ENCODE measurements at places on chromosomes 6 and 20.
A peak's percentile ranks its signal among the peaks of the same experiment; 100 is the strongest.

GRCh38 chr6:112802144-112802543 is 455.0 kb downstream of the RFPL4B start:
- peak; percentile 93 for DNase-seq

DNA sequence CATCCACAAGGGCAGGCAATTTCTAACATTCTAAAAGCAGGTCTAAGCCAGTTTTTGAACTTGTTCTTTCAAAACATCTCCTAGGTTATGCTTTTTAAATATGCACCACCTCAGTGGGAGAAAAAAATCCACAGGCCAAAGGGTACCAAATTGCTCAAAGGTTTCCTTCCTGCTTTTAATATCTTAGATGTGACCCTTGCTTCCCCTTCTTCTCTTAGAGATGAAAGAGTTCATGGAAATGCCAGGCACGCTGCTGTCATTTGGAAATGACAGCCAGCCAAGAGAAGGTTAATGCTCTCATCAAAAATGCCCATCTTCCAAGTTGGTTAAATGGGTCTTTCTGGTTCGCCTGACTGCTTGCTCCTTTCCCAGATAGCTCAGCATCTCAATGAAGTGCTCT is 497.1 kb downstream of the CD83 start:
- no peak for DNase-seq

DNA sequence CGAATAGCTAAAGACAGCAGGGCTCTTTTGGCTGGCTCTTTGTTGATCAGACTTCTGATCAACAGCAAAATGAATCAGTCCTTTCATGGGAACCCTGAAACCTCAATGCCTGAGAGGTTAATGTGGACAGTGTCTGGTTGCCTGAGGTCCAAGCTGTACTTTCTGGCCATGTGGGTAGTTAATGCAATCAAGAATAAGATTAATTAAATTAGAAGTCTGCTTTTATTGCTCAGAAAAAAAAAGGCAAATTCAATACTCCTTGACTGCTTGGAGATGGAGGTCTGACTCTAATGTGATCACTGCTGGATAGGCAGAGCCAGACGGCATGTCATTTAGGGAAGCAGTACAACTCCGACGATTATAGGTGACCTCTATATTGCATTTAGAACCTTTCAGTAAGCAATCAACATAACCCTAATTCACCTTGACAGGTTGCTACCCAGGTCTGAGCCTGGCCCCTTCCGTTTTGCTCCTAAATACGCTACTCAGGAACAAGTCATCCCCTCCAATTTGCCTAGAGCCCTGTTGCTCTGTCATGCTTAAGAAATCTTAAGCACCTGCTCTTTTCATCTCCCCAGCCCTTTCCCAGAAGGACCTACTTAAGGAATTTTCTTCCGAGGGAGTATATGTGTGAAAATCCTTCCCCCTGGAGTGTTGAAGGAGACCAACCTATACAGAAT is 370.0 kb upstream of the SPTLC3 start:
- no peak for DNase-seq

- DNase-seq, result no peak
Observed at GRCh38 chr6:144475411-144475810, 190.3 kb downstream of the UTRN start.

- DNase-seq, result no peak
Observed at GRCh38 chr6:36834576-36835341, 4.5 kb downstream of the CPNE5 start.

- DNase-seq, result no peak
Observed at GRCh38 chr6:169955731-169956437, 204.5 kb downstream of the ERMARD start.

DNA sequence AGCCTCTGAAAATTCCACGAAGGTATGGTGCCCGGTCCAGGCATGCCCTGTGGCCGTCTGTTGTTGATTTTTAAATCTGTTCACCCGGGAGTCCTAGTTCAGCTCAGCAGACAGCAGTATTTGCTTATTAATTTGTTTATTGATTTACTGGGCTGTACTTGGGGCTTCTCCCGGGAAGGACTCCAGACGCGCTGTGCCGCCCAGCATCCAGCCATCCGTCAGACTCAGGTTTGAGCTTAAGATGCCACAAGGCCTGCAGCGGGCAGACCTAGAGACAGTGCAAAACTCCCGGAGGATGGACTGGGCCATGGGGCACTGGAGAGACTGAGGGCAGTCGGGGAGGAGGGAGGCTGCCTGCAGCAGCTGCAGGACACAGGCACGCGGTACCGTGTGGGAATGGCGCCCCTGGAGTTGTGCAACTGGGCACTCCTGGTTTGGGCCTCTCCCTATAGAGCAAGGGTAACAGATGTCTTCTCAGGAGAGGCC is 17.3 kb upstream of the CCDC167 start:
- DNase-seq, result no peak

DNA sequence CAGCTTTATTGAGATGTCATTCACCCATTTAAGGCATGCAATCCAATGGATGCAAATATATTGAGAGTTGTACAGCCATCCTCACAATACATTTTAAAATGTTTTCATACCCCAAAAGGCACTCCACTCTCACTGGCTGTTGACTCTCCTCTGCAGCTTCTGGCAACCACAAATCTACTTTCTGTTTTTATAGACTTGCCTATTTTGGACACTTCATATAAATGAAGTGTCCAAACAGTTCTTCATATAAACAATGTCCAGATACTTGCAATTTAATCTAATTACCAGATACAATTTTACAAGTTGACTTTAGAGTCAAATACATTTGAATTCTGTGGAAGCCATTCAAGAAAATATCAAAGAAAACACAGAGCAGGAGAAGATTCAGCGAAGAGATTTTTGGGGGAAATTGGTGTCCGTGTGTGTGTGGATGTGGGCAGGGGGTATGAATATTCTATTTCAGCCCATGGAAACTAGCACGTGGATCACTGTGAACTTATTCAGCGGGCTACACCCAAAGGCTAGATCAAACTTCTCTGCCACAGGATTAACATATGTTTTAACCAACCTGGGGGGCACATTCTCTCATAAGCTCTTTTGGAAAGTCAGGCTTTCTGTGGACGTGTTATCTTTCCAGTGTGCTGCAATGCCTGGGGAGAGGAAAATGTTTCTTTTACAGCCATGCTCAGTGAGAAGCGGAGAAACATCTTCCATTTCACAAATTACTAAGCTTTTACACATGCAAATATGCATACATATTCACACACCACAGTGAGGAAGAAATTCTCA is 73.9 kb downstream of the PLG start:
- no peak for DNase-seq
